ENCODE measurements at places on chromosomes 6 and 20.
A peak's percentile ranks its signal among the peaks of the same experiment; 100 is the strongest.

GRCh38 chr6:112021691-112022310, 32.1 kb upstream of the CCN6 start:
- no peak for DNase-seq

DNA sequence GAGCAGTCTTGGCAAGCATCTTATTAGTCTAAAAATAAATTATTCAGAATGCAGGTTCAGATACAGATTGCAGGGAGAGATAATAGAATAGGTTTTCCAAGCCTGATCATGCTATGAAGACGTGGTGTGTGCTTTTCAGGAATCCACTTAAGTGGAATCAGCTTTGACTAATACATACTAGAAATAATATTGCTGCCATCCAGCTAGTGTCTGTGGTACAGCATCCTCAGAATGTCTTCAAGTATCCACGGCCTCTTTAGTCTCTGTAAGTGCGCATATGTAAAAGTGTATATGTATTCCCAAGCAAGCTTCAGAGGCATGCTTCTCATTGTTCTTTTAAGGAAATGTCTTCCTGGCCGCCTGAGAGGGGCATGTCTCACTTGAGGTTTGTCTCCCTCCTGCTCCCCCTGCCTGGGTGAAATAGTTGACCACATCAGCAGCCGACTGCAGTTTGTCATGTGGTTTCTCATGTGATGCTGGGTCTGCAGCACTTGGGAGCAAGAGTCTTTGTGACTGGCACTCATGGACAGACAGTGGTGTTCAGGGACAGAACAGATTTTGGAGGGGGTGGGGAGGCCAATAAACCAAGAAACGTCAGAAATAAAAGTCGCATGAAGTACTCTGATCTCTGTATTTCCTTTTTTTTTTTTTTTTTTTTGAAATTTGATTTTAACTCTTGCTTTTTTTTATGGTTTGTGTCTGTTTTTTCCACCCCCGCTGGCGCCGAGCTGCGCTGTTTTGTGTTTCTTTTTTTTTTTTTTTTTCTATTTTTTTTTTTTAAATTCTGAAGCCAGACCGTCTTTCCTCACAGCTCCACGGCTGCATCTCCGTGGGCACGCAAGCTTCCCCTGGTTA, 150.8 kb downstream of the PRL start:
- DNase-seq: peak; percentile 38

- DNase-seq: no peak
Observed at GRCh38 chr6:25004357-25004756, 68.6 kb upstream of the RIPOR2 start.

GRCh38 chr6:102039441-102039840, 645.9 kb downstream of the GRIK2 start:
- DNase-seq: no peak

GRCh38 chr6:44538131-44538806, 150.8 kb downstream of the CDC5L start:
- DNase-seq: no peak

DNA sequence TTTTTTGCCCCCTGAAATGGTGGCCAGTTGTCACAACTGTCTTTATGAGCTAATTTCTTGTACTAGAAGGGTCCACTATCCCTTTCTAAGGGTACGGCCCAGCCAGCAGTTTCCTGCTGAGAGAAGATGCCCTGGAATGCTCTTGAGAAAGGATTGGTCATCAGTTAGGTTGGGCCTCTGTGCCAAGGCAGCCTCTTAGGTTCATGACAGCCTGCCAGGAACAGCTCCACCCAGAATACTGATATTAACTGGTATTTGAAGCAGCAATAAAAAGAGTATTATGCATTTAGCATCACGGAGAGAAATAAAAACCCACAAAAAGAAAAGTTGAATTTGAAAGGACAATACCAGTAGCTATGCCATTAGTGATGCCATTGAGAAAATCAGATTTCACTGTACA, 9.0 kb upstream of the HINT3 start:
- no peak for DNase-seq

GRCh38 chr6:89828988-89829471, 650 bp upstream of the CASP8AP2 start:
- DNase-seq: peak; percentile 15

- DNase-seq: no peak
Observed at GRCh38 chr6:84605298-84605697, 159.1 kb downstream of the TBX18 start.

DNA sequence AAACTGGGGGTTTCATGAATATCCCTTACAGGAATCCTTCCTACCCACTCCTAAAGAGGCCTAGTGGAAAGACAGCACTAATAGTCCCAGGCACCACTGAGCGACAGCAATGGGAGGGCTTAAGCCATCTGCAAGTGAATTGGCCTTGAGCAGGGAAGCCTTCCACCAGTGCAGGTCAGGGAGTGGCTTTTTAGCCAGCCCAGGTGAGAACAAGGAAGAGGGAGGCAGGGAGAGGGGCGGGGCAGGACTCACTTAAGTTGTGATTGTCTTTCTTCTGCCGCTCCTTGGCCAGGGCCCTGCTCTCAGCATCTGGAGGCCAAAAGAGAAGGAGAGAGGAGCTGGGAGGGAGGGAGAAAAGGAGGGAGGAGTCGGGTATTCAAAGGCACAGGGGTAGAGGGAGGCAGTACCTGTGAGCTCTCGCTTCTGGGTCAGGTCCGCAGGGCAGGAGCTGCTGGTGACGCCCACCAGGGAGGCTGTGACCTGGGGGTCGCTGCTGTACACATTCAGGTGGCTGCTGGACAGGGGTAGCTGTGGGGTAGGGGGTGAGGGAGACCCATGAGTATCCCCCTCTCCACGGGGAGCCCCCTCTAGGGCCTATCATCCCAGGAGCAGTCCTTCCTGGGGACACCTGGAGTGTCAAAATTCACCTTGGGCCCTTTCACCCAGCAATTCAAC, 47.8 kb downstream of the TFEB start:
- DNase-seq: no peak

DNA sequence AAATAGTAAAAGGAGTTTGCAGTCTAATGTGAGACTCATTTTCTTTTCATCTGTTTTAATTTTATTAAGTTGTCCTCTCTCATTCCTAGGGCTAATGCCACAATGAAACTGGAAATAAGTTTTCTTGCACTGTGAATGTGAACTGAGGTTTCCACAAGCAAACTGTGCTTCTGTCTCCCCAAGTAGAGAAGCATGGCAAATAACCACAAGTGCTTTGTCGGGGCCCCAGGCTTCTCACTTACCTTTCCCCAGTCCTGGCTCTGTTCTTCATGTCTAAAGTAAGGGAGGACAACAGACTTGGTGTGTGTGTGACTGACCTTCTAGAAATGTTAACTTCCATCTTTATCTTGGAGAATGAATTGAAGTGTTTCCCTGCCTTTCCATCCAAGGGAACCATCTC, 80.8 kb downstream of the CBFA2T2 start:
- no peak for DNase-seq

GRCh38 chr6:133833949-133834359, 55.0 kb upstream of the TCF21 start:
- DNase-seq: no peak

DNA sequence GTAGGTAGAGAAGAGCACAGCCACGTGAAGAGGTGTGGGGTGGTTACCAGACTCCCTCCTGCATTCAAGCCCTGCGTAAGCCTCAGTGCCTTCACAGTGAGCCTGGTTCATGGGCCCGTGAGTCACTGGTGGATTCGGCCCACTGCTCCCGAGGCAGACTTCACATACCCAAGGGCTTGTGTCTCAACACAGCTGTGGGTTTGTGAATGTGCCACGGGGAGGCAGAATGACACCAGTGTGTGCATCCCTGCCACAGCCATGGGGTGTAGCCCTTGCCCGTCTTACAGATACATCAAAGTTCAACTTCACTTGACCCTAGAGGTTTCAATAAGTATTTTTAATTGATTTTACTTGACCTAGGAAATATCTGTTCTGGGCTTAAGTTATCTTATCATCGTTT, 108.5 kb downstream of the MAP3K4 start:
- no peak for DNase-seq

GRCh38 chr6:34096814-34097213, 49.1 kb downstream of the GRM4 start:
- DNase-seq: no peak

- peak; percentile 65 for DNase-seq
Observed at GRCh38 chr6:138161338-138162110, at the start of gene ARFGEF3. Gene ARFGEF3, plus strand, starts transcription at chr6:138161939. Its CDS starts 148 bp downstream, at chr6:138162087.

GRCh38 chr20:49534255-49534712, 33.7 kb downstream of the PTGIS start:
- peak; percentile 67 for DNase-seq

- DNase-seq: no peak
Observed at GRCh38 chr6:1254326-1254725, 57.6 kb upstream of the FOXQ1 start.

GRCh38 chr6:31711233-31711632, 3.9 kb upstream of the LY6G6D start:
- DNase-seq: no peak

GRCh38 chr6:133424359-133424758, 183.2 kb downstream of the EYA4 start:
- DNase-seq: no peak

- no peak for DNase-seq
Observed at GRCh38 chr6:14857001-14857400, 388.9 kb upstream of the JARID2 start.

- no peak for DNase-seq
Observed at GRCh38 chr6:104885518-104886043, 25.9 kb upstream of the HACE1 start.

DNA sequence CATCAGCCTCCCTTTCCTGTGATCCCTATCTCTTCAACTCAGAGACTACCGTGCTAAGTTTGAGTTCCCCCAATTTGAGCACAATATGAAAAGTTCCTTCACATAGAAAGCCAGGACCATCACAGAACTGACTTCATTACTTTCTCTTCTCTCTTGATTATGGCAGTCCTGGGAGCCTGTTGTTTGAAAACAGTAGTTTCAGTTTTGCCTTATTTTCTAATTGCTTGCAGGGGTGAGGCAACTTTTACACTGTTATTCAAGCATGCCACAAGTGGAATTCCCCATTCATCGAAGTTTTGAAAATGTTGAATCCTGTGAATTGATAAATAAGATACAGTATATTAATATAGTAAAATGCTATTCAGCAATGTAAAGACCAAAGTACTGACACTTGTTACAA, 569.7 kb upstream of the MARCKS start:
- DNase-seq: no peak

DNA sequence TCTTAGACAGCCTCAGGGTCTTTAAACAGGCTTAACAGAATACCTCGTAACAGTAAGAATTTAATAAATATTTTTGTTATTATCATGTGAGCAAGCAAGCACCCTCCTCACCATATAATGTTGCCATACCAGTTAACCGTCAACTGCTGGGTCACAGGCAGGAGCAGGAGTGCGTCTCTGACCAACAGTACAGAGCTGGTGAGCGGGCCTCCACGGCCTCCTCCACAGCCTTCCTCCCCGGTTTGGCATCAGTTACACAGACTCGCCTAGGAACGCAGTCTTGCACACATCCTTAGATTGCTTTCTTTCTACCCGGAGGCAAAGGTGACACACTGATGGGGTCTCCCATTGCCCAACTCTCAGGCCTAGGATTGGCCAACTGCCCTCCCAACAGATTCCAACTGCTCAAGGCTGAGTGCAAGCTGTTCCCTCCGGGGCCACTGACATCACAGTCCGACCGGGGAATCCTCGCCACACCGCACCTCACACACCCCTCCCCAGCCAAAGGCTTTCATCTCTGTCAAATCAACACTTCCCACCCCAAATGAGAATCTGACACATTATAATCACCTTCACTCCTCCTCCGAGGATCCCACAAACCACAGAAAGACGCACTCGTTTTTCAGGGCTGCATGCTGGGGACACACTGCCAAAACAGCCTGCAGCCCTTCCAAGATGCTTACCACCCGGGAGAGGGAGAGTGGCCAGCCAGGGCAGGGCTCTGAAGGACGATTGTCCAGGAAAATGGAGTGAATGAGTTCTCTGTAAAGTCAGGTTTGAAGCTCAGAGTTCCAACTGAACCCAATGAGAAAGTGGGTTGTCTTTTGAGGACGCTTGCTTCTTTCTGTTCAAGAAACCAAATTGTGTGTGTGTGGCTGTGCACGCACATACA, 63.2 kb downstream of the PDE10A start:
- no peak for DNase-seq

DNA sequence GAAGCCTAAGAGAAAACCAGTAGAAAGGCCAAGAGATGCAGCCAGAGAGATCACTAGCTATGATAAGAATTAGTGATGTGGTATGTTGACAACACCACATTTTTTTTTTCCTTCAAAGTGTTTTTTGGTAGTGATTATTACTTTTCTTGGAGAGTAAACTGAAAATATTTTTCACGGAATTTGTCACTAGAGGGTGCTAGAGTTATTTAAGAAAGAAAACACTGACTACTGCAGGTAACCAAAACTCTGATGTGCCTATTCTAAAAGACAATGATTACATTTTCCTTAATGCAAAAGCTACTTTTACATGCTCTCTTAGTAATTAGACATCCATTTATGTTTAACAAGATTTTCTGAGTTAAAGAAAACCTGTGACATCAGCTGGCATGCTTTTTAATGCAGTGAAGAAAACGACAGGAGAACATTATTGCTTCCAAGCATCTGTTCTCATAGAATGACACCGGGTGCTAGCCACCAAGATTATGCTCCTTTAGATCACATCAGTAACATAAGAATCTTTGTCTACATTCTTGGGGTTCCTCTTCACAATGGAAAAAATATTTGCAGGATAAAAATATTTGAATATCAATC, 28.8 kb downstream of the RWDD2A start:
- no peak for DNase-seq

GRCh38 chr6:144144996-144145395, 5.3 kb upstream of the STX11 start:
- DNase-seq: no peak

DNA sequence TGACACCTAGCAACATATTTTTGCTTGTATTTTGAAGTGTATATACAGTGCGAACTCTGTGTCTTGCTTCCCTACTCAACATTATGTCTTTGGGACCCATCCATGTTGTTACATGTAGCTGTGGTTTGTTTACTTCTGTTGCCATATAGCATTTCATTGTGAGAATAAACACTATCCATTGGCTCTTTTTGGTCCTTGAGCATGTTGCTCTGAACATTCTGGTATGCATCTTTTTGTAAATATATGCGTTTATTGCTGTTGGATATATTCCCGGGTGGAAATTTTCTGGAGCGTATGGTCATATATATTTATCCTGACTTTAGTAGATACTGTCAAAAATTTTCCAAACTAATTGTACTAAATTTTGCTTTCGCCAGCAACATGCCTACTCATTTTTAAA, 222.5 kb upstream of the SPTLC3 start:
- DNase-seq: no peak

DNA sequence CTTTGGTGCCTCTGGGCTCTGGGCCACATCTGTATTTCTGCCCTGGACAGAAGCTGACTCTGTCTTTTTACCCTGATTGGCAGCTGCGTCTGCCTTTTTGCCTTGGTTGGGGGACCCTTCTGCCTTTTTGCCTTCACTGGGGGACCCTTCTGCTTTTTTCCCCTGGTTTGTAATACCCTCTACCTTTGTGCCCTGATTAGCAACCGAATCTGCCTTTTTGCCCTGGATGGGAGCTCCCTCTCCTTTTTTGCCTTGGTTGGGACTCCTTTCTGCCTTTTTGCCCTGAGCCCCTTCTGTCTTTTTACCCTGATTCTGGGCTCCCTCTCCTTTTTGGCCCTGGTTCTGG, 23.4 kb downstream of the RRBP1 start:
- DNase-seq: no peak

GRCh38 chr20:10619427-10619826, 54.4 kb downstream of the JAG1 start:
- DNase-seq: no peak
